Activated T-helper 1 cell treated with anti-CD3 and anti-CD28 coated beads, Interleukin-2, amount 50 U/mL, for 16 hours (primary cell): ENCODE measurements at places on chromosomes 2 and 18.

GRCh38 chr2:172693037-172693436, 42.6 kb upstream of the RAPGEF4 start:
- DNase-seq = no peak

DNA sequence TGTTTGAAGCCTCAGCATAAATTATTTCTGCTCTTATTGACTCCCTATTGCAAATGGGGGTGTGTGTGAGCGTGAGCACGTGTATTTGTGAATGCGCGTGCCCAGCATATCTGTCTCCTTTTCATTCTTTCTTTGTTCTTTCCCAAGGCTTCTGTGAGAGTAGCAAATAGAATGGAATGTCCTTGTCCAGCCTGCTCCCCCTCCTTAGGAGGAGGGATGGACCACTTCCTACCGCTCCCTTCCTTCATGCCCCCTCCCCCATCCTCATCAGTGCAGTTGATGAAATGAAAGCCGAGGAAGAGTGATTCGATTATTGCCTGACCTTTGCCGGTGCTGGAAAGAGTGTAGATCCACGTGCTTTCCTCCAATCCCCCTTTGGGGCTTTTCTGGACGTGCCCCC, 102.0 kb downstream of the CPO start:
- DNase-seq = no peak

GRCh38 chr2:74233648-74234047, 35.2 kb downstream of the MTHFD2 start:
- no peak for DNase-seq

DNA sequence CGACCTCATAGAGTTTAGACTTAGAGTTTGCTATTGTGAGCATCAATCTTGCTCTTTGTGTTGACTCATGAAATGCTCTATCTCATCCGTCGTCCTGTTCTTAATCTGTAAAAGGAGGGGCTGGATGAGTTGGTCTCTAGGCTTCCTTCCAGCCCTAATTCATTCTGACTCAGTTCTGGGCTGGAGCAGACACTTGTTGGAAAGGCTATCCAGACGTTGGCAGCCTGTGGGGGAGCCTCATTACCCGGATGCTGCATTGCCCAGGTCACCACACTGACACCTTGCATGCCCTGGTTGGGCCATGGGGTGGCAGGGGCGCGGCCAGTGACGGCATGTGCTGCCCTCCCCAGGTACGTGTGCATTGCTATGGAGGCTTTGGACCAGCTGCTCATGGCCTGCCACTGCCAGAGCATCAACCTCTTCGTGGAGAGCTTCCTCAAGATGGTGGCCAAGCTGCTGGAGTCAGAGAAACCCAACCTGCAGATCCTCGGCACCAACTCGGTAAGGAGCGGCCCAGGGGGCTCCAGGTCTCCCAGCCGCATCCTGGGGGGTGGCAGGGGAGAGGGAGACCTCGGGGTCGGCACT, 61.5 kb downstream of the EFR3B start:
- no peak for DNase-seq

- DNase-seq = no peak
Measured at GRCh38 chr2:73776381-73776780, 3.5 kb downstream of the DUSP11 start.

- DNase-seq = no peak
Measured at GRCh38 chr2:8297376-8298231, 384.3 kb upstream of the ID2 start.

DNA sequence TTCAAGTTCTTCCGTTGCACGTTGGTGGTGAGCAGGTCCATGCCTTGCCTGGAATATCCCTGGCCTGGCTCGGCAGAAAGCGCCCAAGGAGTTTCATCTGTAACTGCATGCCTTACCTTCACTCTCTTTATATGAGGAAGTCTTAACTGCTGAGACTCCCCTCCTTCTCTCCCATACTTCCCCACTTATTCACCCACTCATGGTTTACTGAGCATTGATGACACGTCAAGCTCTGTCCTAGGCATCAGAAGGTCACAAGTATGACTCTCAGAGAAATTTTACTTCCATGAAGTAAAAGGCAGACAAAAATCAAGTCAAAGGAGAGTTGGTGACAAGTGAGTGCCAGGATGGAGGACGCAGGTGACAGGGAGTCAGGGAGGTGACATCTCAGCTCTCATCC, 68.2 kb downstream of the TBC1D8 start:
- DNase-seq = no peak
